ENCODE measurements at places on chromosomes 1 and 21. TPM values are rescaled to one million over a fixed set of nuclear protein-coding genes. Genes with fewer than 3 reads are reported as not detected.

Gene DHRS3
- total RNA-seq: 62.6 TPM

- DNase-seq: no peak
- no peak overlapping the region for H3K27ac ChIP-seq
- H3K4me3 ChIP-seq: no peak overlapping the region
These were observed 1.5 kb downstream of the SLAMF8 start for GRCh38 chr1:159828176-159828575.

Gene CTNNBIP1
- 10.6 TPM for total RNA-seq

DNA sequence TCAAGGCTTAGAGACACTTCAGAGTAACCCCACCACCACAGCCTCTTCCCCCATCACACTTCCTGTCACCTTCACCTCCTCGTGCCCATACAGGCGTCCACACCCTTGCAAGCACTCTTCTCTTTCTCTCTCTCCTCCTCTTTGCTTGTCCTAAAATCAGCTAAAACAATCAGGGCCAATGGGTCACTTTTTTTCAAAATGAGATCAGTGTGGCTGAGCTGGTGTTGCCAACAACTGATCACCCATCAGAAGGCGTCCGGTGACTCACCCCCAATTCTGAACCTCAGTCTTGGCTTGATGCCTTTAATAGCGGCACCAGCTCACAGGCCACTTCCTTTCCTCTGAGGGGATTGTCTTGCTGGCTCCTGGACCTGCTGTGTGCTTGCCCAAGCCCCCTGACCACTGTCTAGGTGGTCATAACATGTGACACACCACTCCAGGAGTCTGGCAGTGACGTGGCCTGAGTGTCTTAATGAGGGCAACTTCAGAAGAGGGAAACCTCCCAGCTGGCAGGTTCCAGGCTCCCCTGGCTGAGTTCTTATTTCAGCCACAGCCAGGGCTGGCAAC is 1.6 kb downstream of the DRAXIN start:
- no peak for DNase-seq
- peaks cover 11% of the 10 kb centered on the region for H3K27me3 ChIP-seq
- H3K27ac ChIP-seq: no peak overlapping the region
- peaks cover 11% of the 10 kb centered on the region for H3K4me1 ChIP-seq

Gene PACC1
- 3.4 TPM for total RNA-seq
